ENCODE measurements at places on chromosomes 3 and 15. TPM values are rescaled to one million over a fixed set of nuclear protein-coding genes. Genes with fewer than 3 reads are reported as not detected.

- no peak for DNase-seq
Observed at GRCh38 chr3:106756901-106757300, 620.3 kb upstream of the CCDC54 start.

Gene FOXB1
- total RNA-seq = 0.16 TPM

GRCh38 chr3:189577050-189577951 is 53.9 kb upstream of the TP63 start:
- DNase-seq = no peak

GRCh38 chr15:98800437-98801233 is 152.3 kb downstream of the IGF1R start:
- no peak for DNase-seq

Gene HYAL3
- 6.6 TPM for total RNA-seq

DNA sequence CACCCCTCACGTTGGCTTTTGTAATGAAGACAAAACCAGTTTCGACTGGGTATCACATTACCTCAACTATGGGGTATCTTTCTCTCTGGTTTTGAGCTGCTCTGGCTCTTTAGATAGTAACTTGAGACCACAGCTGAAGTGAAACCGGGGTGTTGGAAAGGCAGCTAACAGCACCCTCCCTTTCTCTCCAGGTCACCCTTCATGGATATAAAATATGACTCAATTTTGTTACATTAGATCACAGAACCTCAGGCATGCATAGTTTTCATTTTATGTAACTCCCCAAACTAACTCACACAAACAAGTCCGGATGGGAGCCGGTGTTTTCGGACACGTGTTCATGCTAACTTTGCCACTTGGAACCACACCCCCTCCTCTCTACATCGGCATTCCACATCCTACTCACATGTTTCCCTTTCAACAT is 90.7 kb downstream of the NR2F2 start:
- DNase-seq = no peak

GRCh38 chr15:40843261-40843884 is 475 bp upstream of the SPINT1 start:
- no peak for DNase-seq

DNA sequence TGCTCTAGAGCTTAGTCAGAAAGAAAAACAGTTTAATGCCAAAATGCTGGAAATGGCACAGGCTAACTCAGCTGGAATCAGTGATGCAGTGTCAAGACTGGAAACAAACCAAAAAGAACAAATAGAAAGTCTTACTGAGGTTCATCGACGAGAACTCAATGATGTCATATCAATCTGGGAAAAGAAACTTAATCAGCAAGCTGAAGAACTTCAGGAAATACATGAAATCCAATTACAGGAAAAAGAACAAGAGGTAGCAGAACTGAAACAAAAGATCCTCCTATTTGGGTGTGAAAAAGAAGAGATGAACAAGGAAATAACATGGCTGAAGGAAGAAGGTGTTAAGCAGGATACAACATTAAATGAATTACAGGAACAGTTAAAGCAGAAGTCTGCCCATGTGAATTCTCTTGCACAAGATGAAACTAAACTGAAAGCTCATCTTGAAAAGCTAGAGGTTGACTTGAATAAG is 150.5 kb upstream of the LRRFIP2 start:
- no peak for DNase-seq

DNA sequence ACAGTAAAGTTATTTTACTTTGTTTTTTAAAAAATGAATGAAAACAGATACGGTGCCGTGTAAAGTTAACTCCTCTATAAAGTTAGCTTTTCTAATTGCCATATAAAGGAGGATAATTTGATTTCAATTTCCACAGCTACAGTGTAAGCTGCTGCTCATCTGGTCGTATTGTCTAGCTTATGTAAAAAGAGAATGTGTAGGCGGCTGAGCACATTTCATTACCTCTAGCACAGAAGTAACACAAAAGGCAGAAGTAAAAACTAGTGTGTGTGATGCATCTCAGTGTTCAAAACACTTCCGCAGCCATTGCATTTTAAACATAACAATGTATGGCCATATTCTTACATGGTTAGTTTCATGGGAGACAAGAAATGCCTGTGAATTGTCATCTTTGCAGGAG is 105.0 kb upstream of the P2RY1 start:
- DNase-seq = no peak

Gene CCDC54
- total RNA-seq = not detected

DNA sequence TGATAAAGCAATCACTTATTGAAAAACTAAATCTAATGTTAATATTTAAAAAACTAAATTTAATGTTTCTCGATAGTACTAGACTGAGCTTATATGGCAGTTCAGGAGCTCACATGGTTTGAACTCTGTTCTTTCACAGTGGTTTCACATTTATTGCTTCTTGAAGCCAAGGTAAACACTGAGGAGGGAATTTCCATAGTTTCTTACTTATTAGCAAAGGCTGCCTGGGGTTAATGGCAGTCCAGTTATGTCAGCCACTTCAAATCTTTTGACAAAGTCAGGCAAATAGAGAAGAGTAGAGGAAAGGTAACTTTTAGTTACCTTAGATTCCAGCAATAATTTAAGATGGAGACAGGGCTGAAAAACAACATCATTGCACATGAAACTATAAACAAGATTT is 831.5 kb downstream of the ROBO2 start:
- DNase-seq = no peak

- no peak for DNase-seq
Observed at GRCh38 chr3:102195198-102195948, 239.4 kb upstream of the ZPLD1 start.

DNA sequence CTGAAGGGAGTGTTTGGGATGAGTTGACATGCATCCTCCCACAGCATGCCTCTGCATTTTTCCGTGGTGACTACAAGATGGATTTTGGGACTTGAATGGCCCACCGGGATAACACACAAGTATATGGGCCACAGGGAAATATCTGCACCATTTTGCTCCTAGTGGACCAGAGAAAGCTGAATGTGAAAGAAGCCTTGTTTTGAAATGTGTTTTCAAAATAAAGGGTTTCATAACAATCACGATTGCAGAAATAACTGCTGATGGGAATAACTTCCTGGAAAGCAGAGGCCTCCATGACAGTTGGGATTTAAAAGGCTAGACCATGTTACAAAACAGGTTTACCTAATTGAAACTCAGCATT is 77.5 kb upstream of the PRR23C start:
- DNase-seq = no peak

DNA sequence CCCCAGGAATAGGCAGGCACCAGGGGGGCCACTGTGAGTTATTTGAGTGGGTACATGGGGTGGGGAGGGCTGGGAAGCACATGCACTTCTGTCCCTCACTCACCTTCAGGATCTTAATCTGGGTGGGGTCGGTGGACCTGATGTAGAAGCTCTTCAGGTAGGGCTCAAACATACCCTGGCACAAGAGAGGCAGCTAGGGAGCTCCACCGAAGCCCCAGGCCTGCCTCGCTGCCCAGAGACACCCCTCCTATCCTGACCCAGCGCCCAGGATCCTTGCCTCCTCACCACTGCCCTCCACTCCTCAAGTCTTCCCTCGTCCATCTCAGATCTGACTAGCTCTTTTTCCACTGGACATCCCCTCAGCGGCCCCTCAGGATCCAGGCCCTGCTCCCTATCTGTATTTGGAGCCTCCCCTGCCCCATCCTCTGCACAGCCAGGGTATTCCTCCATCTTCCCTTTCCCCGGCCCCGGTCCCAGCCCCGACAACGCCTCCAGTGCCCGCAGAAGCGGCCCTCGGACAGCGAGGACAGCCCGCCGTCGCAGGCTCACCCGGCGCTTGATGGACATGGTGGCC is 30.0 kb downstream of the AP3B2 start:
- DNase-seq = no peak

DNA sequence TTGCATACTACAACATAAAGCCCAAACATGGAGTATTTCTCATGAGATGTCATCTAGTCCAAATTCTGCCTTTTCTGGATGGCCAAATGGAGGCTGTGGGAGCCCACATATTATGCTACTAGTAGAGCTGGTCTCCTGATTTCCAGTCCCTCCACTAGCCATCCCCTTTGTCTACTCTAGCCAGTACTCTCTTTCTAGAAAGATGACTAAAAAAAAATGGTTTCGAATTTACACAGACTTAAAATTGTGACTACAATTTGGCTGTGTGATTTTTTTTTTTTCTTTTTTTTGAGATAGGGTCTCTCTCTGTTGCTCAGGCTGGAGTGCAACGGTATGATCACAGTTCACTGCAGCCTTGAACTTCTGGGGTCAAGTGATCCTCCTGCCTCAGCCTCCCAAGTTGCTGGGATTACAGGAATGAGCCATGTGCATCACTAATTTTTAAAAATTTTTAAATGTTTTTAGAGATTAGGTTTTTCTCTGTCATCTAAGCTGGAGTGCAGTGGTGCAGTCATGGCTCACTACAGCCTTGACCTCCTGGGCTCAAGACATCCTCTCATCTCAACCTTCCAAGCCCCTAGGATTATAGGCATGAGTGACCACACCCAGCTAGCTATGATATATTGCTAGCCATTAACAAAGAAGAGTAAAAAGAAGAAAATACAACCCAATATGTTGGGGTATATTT is 273.9 kb downstream of the ADAMTSL3 start:
- no peak for DNase-seq

GRCh38 chr15:40763801-40764628 is at the start of gene GCHFR:
Gene GCHFR (plus strand): TSS chr15:40764068. CDS start chr15:40764181, 113 bp downstream.
- peak; percentile 77 for DNase-seq

GRCh38 chr15:97566961-97567360 is 393.5 kb upstream of the ARRDC4 start:
- DNase-seq = no peak

DNA sequence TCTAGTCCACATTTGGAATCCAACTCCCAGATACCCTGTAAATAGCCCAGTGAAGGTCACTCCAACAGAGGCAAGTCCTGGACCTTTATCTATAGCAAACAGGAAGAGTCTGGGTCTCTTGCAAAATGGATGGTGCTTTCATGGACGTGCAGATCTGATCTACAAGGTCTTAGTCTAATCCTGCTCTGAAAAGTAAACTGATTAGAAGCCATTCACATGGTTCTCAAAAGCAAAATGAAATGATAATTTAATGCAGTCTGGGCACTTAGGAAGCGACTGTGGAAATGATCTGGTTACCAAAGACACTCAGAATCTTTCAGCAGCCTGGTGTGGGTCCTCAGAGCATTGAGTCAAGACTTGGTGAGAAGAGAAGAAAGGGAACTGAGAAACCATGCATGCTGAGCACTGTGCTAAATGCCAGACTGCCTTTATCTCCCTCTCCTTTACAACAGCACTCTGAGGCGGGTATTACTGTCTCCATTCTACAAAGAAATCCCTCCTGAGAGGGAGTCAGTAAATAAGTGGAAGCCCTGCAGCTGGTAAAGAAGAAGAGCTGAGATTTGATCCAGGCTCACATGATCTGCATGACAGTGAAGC is 29.0 kb downstream of the AQP9 start:
- no peak for DNase-seq

All from activated naive CD4-positive, alpha-beta T cell treated with anti-CD3 and anti-CD28 coated beads, Interleukin-2, amount 50 U/mL, for 72 hours (primary cell).